ENCODE measurements at places on chromosomes 11 and 22. TPM values are rescaled to one million over a fixed set of nuclear protein-coding genes. Genes with fewer than 3 reads are reported as not detected.
A peak's percentile ranks its signal among the peaks of the same experiment; 100 is the strongest.

GRCh38 chr22:43777286-43777685, 34.8 kb downstream of the EFCAB6 start:
- DNase-seq, result no peak
- H3K4me1 ChIP-seq, result no peaks in the 10 kb centered on the region
- no peak overlapping the region for H3K4me3 ChIP-seq
- H3K27me3 ChIP-seq, result no peaks in the 10 kb centered on the region
- H3K27ac ChIP-seq, result no peak overlapping the region

GRCh38 chr11:31782257-31782656, 28.9 kb downstream of the PAX6 start:
- H3K27me3 ChIP-seq, result no peaks in the 10 kb centered on the region
- H3K4me3 ChIP-seq, result no peak overlapping the region
- no peaks in the 10 kb centered on the region for H3K4me1 ChIP-seq

- no peak overlapping the region for H3K4me3 ChIP-seq
- no peak for DNase-seq
- peaks cover 13% of the 10 kb centered on the region for H3K4me1 ChIP-seq
- H3K27me3 ChIP-seq, result peaks cover 48% of the 10 kb centered on the region
- H3K27ac ChIP-seq, result no peak overlapping the region
These were observed 110.0 kb downstream of the OSBP2 start for GRCh38 chr22:30804626-30805025.

- no peak overlapping the region for H3K27ac ChIP-seq
- no peaks in the 10 kb centered on the region for H3K27me3 ChIP-seq
- peaks cover 3% of the 10 kb centered on the region for H3K36me3 ChIP-seq
- no peak overlapping the region for H3K4me3 ChIP-seq
These were observed 64.4 kb downstream of the PRDM11 start for GRCh38 chr11:45210846-45211245.

DNA sequence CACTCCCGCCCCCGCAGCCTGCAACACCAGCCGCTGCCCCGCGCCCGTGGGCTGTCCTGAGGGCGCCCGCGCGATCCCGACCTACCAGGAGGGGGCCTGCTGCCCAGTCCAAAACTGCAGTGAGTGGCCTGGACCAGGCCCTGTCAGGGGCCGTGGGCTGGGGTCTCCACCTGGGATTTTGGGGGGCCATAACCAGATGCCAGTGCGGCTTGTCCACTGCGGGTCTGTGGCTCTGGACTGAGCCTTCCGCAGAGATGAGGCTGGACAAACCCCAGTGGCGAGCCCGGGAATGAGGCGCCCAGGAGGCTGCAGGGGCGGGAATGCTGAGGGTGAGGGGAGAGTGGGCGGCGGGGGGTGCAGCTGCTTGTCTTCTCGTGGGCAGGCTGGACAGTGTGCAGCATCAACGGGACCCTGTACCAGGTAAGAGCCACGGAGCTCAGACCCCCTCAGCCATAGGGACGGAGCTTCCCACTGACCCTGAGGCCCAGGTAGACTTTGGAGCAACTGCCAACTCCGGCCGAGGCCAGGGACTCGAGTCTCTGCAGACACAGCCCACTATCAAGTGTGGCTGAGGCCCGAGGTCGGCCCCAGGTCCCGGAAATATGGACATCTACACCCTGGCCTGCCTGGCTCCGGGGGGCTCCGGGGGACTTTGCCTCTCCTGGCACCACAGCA, 24.8 kb upstream of the MUC5B start:
- no peaks in the 10 kb centered on the region for H3K27me3 ChIP-seq
- H3K4me1 ChIP-seq, result no peaks in the 10 kb centered on the region
- no peak overlapping the region for H3K27ac ChIP-seq
- H3K4me3 ChIP-seq, result no peak overlapping the region
- H3K36me3 ChIP-seq, result no peaks in the 10 kb centered on the region
- no peak for DNase-seq

- DNase-seq, result no peak
- H3K27me3 ChIP-seq, result no peaks in the 10 kb centered on the region
- peaks cover 53% of the 10 kb centered on the region for H3K36me3 ChIP-seq
- peak overlapping the region; percentile 68 for H3K27ac ChIP-seq
- H3K4me1 ChIP-seq, result peaks cover 27% of the 10 kb centered on the region
- H3K4me3 ChIP-seq, result no peak overlapping the region
These were observed 80.5 kb upstream of the ADSL start for GRCh38 chr22:40265783-40266182.

- H3K27ac ChIP-seq, result peak overlapping the region; percentile 93
- peaks cover 71% of the 10 kb centered on the region for H3K4me1 ChIP-seq
- peak; percentile 70 for DNase-seq
- no peaks in the 10 kb centered on the region for H3K27me3 ChIP-seq
- H3K4me3 ChIP-seq, result peak overlapping the region; percentile 92
These were observed 28.5 kb downstream of the RCOR2 start for GRCh38 chr11:63888170-63889086.

GRCh38 chr11:108601150-108601549, 7.6 kb upstream of the EXPH5 start:
- H3K4me1 ChIP-seq, result no peaks in the 10 kb centered on the region
- peaks cover 14% of the 10 kb centered on the region for H3K27me3 ChIP-seq
- H3K4me3 ChIP-seq, result no peak overlapping the region
- no peak for DNase-seq

DNA sequence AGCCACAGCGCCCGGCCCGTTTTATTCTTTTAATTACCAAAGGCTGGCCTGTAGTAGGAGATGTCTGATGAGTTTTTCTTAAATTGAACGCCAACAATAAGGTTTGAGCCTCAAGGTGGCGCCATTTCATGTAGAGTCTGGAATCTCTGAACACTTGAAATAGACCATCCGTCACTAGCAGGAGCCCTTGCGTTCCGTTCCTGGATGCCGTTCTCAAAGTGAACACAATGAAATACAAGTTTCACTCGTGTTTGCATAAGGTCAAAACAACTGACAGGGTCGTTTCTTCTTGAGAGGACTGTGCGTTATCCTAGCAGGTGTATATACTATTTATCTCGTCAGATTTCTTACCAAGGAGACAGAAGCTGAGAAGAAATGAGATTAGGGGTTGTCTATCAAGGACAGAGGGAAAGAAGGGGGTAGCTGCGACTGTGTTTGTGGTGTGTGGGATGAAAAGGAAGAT, 18.7 kb upstream of the SCGB1D1 start:
- H3K27me3 ChIP-seq, result peaks cover 42% of the 10 kb centered on the region
- H3K4me1 ChIP-seq, result peaks cover 4% of the 10 kb centered on the region
- H3K4me3 ChIP-seq, result no peak overlapping the region
- H3K36me3 ChIP-seq, result no peaks in the 10 kb centered on the region
- DNase-seq, result peak; percentile 64

DNA sequence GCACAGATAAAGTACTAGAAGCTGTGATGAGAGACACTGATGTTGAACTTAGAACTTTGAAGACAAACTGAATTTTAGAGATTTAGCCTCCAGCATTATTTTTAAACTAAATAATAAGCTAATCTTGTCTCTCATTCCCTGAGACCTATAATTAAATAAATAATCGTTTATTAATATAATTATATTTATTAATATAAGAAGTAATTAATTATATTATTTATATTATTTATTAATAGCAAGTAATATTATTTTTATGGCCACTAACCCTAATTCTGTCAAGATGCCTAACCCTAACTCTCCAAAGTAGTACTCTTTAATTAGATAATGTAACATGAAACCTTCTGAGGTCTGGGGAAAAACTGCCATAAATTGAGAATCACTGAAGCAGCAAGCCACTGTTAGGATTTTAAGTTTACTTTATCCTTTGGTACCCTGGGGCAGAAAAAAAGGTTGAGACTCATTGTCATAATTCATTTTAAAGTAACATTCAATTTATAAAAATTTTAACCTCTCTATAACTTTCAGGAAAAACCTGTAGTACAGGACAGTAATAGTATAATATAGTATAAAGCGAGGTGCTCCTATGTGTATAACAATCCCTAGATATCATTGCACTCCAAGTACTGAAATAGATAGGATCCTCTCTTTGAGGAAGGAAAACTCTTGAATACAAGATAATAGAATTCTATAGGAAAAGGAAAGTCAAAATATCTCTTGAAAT, 85.4 kb downstream of the TTC28 start:
- H3K27ac ChIP-seq, result no peak overlapping the region
- peaks cover 5% of the 10 kb centered on the region for H3K27me3 ChIP-seq
- DNase-seq, result no peak
- H3K36me3 ChIP-seq, result no peaks in the 10 kb centered on the region
- no peaks in the 10 kb centered on the region for H3K4me1 ChIP-seq

DNA sequence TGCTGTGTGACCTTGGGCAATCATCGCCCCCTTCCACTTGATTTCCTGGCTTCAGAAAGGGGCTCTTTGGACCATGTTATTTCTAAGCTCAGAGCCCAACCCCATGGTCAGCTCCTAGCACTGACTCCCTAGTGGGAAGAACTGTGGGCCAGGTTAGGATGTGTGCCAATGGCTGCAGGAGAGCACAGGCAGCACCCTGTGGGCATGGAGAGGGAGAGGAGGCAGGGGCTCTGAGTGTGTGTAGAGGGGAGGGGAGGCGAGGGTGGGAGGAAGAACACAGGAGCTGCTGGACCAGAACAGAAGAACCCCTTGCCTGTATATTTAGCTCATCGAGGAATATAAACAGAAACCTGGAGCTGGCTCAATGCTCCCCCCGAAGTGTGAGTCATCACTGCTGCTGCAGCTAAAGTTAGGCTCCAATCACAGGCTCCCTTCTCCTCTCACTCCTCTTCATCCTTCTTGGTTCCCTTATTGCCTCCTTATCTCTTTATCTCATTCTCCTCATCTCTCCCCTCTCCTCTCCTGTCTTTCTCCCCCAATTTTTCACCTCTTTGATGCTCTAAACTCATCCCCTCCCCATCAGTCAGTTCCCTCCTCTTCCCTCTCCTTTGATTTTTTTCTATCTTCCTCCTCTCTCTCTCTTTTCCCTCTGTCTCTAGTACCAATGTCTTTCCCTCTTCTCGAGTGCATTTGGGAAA, 14.5 kb upstream of the RPS19BP1 start:
- H3K4me1 ChIP-seq, result peaks cover 4% of the 10 kb centered on the region
- DNase-seq, result no peak
- H3K27me3 ChIP-seq, result peaks cover 59% of the 10 kb centered on the region
- H3K27ac ChIP-seq, result no peak overlapping the region

DNA sequence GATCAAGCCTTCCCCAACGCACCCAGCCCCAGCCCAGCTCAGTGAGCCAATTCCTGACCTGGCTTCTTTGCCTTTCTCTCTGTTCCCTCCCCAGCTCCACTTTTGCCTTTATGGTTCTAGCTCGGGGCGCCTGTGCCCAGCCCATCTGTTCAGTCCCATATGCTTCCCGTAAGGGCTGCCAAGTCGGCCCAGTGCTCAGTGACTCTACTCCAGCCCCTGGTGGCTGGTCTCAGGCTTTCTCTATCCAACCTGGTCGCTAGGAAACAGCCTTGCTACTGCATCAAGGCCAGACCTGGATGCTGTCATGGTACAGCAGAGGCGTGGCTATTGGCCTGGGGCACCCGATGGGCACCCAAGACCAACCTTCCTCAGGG, 178.0 kb downstream of the DSCAML1 start:
- no peaks in the 10 kb centered on the region for H3K27me3 ChIP-seq
- H3K4me1 ChIP-seq, result no peaks in the 10 kb centered on the region
- no peak overlapping the region for H3K4me3 ChIP-seq
- DNase-seq, result no peak
- H3K36me3 ChIP-seq, result no peaks in the 10 kb centered on the region
- H3K27ac ChIP-seq, result no peak overlapping the region

DNA sequence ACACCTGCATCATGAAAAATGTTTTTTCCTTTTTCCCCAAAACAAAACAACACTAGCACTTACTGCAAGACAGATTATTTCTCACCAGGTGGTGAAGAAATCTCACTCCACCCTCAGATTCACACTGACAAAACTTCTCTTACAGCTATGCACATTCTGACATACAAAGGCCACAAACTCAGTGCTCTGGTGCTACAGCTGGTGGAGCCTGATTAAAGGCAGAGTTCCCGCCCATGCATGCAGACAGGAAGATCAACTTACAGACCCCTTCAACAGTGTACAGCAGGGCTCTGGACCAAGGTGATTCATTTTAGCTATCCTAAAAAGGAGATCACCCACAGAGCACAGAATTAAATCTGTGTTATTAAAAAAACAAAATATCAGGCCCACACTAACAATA, 112.6 kb downstream of the CADM1 start:
- H3K27ac ChIP-seq, result no peak overlapping the region
- H3K4me3 ChIP-seq, result no peak overlapping the region
- no peaks in the 10 kb centered on the region for H3K4me1 ChIP-seq

- H3K4me3 ChIP-seq, result no peak overlapping the region
- H3K36me3 ChIP-seq, result peaks cover 14% of the 10 kb centered on the region
- H3K27ac ChIP-seq, result no peak overlapping the region
- no peaks in the 10 kb centered on the region for H3K27me3 ChIP-seq
These were observed 133.7 kb upstream of the LDLRAD3 start for GRCh38 chr11:35810045-35810645.

DNA sequence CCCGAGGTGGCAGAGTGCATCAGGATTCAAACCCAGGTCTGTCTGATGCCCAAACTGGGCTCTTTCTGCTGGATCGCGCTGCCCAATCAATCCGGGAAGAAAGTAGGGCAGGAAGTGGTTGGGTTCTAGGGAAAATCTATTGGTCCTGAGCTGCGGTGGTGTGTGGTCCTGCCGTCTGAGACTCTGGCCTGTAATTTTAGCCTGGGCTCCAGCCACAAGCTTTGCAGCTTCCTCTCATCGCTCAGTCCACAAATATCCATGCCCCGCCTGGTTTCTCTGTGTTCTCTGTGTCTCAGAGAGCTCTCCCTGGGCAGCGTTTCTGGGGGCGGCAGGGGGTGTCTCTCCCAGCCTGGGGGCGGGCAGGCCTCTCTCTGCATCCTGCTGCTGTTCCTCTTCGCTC, 18.7 kb downstream of the CACNG2 start:
- H3K27me3 ChIP-seq, result peaks cover 62% of the 10 kb centered on the region
- H3K4me1 ChIP-seq, result no peaks in the 10 kb centered on the region

GRCh38 chr11:11555208-11555607, 66.6 kb downstream of the GALNT18 start:
- peaks cover 16% of the 10 kb centered on the region for H3K27me3 ChIP-seq
- no peak overlapping the region for H3K4me3 ChIP-seq
- DNase-seq, result no peak
- no peaks in the 10 kb centered on the region for H3K4me1 ChIP-seq
- H3K27ac ChIP-seq, result no peak overlapping the region

DNA sequence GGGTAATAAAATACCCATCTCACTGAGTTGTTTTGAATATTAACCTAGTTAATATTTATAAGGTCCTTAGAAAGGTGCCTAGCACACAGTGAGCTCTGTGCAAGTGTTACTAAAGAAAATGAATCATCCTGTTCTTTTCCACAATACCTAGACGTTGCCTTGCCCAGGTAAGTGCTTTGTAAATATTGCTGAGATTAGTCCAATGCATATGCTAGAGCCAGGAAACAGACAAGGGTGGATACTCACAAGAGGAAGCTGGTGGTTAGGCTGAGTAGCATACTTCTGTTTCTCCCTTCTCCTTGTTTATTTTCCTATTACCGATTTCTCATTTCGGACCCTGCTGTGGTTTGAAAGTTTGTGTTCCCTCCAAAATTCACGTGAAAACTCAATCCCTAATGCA, 58.1 kb upstream of the BARX2 start:
- no peaks in the 10 kb centered on the region for H3K27me3 ChIP-seq
- H3K36me3 ChIP-seq, result no peaks in the 10 kb centered on the region
- no peaks in the 10 kb centered on the region for H3K4me1 ChIP-seq
- DNase-seq, result no peak
- no peak overlapping the region for H3K27ac ChIP-seq
- no peak overlapping the region for H3K4me3 ChIP-seq

CYB5R3 gene
- total RNA-seq, result 62.7 TPM

CHST1 gene
- total RNA-seq, result not detected

SYCE3 gene
- 1.9 TPM for total RNA-seq

FAM76B gene
- total RNA-seq, result 49.8 TPM

CDC42BPG gene
- 0.54 TPM for total RNA-seq

LDLRAD3 gene
- total RNA-seq, result 0.12 TPM

SF3A1 gene
- 244 TPM for total RNA-seq

OR10A4 gene
- total RNA-seq, result not detected

Measured in activated naive CD8-positive, alpha-beta T cell treated with anti-CD3 and anti-CD28 coated beads for 36 hours (primary cell).